ENCODE measurements at places on chromosomes 12 and 14.
A peak's percentile ranks its signal among the peaks of the same experiment; 100 is the strongest.

DNA sequence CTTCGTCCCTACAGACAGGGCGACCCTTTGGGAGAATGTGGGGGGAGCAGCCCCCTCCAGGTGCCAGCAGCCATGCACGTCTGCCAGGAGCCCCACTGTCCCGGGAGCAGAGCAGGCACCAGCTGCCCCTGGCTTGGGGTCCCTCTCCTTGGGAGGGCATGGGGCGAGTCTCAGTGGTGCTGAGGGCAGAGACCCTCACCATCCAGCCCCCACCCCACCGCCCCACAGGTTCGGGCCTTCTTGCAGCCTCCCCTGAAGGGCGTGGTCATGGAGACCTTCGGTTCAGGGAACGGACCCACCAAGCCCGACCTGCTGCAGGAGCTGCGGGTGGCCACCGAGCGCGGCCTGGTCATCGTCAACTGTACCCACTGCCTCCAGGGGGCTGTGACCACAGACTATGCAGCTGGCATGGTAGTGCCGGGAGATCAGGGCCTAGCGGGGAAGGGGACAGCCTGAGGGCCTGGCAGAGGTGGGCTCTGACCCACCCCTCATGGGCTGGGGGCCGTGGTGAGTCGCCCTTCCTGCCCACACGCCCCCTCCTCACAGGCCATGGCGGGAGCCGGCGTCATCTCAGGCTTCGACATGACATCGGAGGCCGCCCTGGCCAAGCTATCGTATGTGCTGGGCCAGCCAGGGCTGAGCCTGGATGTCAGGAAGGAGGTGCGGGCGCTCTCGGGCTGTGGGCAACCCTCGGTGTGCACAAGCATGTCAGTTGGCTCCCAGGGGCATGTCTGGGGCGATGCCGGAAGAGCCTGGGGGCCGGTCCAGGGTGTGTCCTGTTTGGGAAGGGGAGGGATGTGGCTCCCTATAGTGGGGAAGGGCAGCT, 18.8 kb downstream of the ASPG start:
- DNase-seq: no peak

GRCh38 chr12:3750616-3751015, 2.3 kb downstream of the CRACR2A start:
- DNase-seq: no peak

DNA sequence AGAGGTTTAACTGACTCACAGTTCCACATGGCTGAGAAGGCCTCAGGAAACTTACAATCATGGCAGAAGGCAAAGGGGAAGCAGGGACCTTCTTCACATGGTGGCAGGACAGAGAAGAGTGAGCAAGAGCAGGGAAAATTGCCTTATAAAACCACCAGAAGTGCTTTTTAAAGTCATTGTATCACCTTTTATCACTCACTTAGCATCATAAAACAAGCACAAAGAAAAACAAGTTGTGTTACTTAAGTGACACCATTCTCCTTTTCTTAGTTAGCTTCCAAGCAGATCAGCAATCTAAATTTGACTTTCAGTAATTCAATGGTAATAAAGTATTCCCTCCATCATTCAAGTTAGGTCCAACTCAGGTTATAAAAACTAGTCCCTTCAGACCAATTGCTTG, 28.5 kb downstream of the OSBPL8 start:
- no peak for DNase-seq

DNA sequence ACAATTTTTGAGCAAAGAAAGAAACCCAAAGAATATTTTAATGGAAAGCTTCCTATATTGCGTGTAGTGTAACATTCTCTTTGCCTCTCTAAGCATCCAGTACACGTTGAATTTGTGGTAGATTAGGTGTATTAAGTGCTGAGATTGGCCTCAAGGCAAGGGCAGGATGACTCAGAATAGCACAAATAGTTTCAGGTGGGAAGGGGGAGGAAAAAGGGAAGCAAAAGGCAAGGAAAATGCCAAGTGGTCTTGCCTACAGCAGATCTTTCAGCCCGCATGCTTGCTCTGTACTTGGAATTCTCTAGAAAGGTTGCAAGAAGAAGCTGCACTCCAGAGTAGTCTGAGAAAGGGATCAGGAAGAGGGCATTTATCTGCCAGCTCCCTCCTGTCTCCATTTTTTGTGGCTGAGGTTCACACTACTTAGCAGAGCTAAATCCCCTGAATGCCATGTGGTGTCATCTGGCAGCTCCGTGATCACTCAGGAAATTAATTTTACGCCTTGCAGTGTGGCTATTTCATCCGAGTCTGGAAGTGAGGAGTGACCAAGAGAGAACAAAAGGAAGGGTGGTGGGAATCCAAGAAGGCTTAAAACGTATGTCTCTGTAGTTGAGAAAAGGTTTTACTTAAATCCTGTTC, 28.5 kb downstream of the CDKN1B start:
- DNase-seq: no peak

DNA sequence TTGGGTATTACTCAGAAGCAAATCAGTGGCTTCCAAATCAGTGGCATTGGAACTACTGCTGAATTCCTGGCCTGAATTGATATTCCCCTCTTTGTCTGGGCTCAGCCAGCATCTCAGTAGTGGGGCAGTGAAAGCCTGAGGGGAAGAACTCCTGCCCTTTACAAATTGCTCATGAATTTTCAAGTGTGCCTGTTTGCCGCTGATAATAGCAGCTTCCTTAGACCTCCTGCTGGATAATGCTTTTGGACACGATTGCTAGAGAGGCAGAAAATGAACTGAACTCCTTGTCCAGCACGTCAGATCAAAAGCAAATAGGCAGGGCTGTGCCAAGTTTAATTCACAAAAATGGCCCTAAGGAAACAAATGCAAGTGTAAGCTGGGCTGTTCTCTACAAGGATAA, 91.3 kb upstream of the GZMB start:
- no peak for DNase-seq

DNA sequence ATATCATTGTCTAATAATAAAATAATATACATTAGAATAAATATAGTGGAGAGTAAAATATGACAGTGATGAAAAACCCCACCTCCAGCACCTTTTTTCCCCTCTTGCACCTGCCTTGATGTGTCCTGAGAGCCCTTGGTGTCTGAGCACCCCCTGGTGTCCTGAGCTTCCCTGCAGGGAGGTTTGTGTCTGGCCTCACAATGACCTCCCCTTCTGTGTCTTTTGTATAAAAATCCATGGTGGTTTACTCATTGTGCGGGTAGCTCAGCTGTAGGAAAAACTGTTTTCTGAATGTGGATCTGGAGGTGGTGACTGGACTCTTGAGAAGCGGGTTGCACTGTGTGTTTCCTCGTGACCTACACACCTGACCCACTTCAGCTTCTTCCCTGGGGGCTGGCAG, 636.9 kb downstream of the TMEM121 start:
- no peak for DNase-seq

- no peak for DNase-seq
Observed at GRCh38 chr14:72810201-72810600, 83.7 kb downstream of the DPF3 start.

GRCh38 chr12:103455020-103455763, 40.6 kb downstream of the C12orf42 start:
- no peak for DNase-seq

DNA sequence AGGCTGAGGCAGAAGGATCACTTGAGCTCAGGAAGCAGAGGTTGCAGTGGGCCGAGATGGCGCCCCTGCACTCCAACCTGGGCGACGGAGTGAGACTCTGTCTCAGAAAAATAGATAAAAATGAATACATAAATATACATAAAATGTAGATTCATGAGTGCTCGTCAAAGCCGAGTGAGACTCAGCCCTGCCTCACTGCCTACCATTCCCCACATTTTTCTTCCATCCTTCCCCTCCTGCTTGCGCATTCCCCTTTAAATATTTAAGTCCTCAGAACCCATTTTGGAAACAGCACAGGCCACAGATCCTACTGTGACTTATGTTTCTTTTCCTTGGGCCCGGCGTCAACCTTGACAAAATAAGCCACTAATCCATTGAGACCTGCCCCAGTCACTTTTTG, 31.9 kb upstream of the AACS start:
- no peak for DNase-seq

GRCh38 chr14:75864352-75864751, 117.4 kb downstream of the TGFB3 start:
- no peak for DNase-seq

GRCh38 chr14:39957290-39957689, 525.1 kb upstream of the FBXO33 start:
- DNase-seq: no peak

DNA sequence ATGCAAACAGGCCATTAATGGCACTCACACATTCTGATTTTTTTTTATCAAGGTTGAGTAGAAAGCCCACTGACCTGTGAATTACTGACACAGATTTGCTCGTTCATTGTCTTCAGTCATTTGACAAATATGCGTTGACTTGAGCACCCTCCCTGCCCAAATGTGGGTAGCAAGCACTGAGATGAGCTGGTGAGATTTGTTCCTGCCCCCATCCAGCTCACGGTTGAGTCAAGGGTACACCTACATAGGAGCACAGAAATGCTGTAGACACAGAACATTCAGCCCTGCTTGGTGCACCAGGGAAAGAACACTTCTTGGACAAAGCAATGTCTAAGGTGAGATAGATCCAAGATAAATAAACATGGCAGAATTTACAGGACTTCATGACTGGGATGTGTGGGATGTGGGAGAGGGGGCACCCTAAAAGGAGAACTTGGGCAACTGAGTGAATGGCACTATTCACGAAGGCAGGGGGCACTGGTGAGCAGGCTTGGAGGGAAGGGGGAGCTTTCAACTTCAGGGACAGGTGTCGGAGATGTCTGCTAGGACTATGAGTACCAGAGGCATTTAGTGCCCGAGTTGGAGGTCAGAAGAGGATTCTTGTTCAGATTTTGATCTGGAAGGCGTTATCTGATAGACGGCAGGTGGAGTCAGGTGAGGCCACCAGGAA, 213.4 kb downstream of the VRK1 start:
- DNase-seq: no peak

- no peak for DNase-seq
Observed at GRCh38 chr14:85316701-85317410, 213.1 kb upstream of the FLRT2 start.

DNA sequence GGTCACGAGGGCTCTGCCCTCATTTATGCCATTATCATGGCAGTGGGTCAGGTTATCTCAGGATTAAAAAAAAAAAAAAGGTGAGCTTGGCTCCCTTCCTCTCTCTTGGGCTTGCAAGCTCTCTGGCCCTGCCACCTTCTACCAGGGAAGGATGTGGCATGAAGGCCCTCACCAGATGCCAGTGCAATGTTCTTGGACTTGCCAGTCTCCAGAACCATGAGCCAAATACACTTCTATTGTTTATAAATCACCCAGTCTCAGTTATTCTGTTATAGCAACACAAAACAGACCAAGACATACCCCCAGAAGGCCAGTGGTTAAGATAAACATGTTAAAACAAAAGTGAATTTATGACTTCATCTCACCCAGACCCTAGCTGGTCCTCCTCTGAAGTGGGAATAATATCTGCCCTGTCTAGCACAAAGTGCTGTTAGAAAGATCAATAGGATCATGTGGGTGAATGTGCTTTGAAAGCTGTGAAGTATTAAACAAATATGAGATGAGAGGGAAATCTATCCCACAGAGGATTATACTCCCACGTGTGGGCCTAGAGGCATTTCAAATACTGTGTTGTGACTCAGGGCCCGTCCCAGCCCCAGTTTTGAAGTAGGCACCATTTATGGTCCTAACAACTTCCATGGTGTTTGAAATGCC, 88.6 kb downstream of the NINJ2 start:
- no peak for DNase-seq

DNA sequence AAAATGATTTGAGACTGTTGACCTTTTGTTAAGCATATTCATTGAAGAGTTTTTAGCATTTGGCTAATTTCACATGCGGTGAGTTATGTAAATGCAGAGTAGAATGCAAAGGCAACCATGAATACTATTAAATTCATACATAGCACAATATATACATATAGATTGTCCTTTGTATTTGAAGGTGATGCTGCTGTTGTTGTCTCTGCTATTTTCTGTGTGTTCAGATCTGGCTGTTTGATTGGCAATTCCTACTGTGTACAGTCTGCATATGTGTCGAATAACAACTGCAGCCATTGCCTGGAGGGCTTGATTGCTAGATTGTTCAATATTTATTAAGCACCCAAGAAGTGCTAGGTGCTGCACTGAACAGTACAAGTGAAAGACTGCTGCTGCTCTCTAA, 187.4 kb downstream of the FOXG1 start:
- no peak for DNase-seq

- no peak for DNase-seq
Observed at GRCh38 chr12:115257791-115258190, 573.8 kb upstream of the TBX3 start.

DNA sequence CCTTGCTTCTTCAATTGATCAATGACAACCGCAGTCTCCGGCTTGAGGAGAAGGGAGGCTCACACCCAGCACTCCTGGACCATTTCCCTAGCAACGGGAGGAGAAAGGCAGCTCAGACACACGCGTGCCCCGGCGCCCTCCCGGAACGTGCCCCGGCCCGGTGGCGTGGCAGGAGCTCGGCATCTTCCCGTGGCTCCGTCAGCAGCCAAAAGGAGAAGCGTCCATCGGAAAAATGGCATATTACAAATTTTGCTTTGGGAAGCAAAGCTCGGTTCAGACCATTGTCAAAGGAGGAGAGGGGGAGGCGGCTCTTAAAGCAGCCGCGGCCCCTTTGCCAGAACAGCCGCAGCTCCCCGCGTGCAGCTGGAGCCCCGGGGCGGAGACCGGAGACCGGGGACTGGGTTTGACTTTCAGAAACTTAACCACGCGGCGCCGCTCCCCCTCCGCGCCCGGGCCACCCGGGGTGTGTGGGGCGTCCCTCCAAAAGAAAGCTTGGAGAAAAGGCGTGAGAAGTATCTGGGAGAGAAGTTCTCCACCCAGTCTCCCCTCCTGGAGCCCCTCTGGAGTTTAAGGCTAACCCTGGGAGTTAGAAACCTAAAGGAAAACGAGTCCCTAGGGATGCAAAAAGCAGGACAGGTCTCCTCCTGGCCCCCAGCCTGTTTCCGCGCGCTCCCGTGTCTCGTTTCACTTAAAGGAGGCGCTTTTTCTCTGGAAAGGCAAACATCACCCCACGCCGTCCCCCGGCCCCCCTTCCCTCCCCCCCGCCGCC, 545 bp downstream of the PPFIA2 start:
- DNase-seq: peak; percentile 21

DNA sequence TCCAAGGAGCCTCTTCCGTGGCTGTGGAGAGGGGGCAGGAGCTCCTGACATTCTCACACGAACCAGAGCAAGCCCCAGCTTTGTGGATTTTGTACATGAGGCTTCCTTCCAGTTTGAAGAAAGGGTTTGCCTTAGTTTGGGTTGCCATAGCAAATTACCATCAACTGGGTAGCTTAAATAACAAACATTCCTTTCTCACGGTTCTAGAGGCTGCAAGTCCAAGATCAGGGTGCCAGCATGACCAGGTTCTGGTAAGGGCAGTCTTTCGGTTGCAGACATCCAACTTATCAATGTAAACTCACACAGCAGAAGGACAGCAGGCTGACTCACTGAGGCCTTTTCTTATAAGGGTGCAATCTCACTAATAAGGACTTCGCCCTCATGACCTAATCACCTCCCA, 25.9 kb upstream of the STAB2 start:
- no peak for DNase-seq

- DNase-seq: no peak
Observed at GRCh38 chr14:94361682-94362081, 26.7 kb downstream of the SERPINA1 start.

- no peak for DNase-seq
Observed at GRCh38 chr12:90099288-90099687, 390.6 kb upstream of the ATP2B1 start.

All from NCI-H510A (cell line).